Suprapubic skin (tissue), 4 donors: ENCODE measurements at places on chromosomes 4 and X. TPM values are rescaled to one million over a fixed set of nuclear protein-coding genes. Genes with fewer than 3 reads are reported as not detected.

The ANTXR2 gene
- total RNA-seq: 9.8 TPM

- DNase-seq: no peak
These were observed 7.2 kb upstream of the THOC2 start for GRCh38 chrX:123740006-123740405.

GRCh38 chr4:26870576-26871262 lies 10.1 kb downstream of the STIM2 start:
- DNase-seq: no peak

DNA sequence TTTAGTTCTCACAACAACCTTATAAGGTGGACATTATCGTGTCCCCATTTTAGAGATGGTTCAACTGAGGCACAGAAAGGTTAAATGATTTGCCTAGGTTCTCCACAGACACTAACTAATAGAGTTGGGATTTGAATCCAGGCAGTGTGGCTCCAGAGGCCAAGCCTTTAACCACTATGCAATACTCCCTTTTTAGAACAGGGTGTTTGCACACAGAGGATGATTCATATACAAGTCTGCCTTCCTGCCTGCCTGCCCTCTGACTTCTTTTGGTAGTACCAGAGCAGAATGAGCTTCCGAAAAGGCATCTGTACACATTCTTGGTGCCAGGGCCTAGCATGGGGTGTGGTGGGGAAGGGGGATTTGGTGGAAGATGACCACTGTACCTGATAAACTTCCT lies 150.8 kb upstream of the ARHGEF9 start:
- no peak for DNase-seq

DNA sequence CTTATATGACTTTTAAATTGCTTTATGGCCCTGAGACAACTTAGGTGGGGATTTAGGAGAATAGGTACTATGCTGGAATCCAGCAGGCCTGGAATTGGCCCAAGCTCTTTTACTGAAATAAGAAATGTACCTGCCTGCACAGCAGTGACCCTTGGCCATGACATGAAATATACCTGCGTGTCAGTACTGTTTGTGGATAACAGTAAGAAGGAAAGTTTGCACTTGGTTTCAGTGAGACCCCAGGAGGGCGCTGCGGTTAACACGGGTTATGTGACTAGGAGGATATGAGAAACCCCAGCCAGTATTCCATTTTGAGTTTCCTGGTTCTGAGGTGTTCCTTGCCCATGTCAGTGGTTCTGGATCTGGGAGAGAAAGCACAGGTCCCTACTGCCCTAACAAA lies 5.3 kb downstream of the MTM1 start:
- no peak for DNase-seq

DNA sequence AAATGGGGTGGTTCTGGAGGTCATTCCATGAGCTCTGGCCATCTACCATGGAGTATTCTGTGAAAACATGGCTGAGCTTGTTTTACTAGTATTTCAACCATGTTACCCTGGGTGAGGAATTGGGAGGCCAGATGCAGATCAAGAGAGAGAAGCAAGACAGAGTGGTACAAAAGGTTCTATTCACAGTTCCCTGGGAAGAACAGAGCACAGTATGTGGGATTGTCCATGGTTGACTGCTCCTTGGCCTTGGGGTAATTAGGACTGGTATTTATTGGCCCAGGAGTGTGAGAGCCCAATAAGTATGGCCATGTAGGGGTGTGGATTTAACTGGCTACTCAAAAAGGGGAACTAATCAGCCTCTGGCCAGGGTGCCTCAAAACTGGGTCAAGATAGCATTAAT lies 239.7 kb upstream of the GATB start:
- DNase-seq: no peak

GRCh38 chr4:125325733-125326132 lies 11.0 kb downstream of the FAT4 start:
- no peak for DNase-seq

DNA sequence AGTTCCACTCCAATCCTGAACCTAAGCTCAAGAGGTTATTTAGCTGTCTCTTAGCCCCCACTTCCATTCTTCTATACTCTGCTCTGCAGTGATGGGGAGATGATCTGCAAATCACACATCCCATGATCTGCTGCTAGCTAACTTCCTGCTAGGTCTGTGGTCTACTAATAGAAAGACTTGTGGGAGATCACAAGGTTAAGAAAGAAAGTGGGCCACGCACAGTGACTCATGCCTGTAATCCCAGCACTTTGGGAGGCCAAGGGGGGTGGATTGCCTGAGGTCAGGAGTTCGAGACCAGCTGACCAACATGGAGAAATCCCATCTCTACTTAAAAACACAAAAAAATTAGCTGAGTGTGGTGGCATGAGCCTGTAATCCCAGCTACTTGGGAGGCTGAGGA lies 471.1 kb upstream of the NWD2 start:
- DNase-seq: no peak
